ENCODE measurements at places on chromosomes 7 and 10.

DNA sequence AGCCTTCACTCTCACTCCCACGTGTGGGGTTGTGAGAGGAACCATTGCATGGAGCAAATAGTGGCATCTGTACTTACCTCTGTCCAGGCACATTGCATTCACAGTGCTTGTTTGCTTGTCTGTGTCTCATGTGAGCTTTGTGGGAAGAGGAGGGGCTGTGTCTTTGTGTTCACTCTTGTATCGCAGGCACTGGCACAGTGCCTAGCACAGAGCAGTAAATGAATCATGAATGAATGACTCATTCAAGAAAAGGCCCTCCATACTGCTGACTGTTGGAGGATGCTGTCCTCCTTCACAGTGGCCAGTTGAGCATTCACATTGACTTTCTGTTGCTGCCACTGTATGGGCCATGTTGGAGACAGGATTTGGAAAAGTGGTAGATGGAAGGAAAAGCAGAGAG lies 125.3 kb downstream of the SORCS3 start:
- DNase-seq: no peak

DNA sequence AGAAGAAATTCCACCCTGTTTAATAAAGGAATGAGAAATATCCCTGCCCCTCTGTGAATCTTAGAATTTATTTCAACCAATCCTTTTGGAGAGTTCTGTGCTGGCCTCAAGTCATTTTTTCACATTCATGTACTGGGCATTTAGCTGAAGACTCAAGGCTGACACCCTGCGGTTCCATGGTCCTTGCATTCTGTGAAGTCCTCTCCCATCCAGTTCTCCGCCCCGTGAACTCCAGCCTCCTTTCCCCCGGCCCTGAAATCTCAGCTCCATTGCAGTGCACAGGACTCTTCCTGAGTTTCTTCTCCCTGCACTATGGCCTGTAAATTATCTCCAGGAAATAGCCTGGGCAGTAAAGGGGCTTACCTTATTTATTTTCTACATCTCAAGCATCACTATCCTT lies 183.0 kb upstream of the KCND2 start:
- no peak for DNase-seq

DNA sequence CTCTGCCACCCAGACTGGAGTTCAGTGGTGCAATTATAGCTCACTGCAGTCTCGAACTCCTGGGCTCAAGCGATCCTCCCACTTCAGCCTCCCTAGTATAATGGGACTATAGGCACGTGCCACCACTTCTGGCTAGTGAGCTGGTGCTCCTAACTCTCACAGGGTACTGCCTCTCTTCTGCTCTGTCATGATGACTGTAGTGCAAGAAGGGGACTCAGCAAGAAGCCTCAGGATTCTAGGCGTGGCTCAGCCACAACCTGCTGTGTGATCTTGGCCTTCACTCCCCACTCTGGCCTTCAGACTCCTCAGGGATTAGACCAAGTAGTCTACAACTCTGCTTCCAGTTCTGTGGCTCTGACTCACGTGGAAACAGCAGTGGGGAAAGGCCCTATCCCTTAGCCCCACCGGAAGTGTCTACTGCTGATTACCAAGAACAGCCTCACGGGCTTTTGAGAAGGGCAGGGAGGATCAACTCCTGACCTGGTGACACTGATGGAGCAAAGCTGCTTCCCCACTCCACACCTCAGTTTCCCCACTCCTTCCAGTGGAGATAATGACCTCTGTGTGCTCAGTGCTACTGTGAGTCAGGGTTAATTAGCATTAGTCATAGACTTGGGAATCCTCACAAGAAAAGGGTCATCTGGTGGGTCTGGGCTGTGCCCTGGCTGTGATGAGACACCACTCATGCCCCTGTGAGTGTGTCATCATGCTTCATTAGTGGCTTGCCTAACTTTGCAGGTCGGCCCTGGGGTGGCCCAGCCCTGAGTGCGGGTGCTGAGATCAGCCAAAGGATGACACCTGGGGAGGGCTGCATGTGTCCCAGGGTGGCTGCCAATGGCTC lies 41.1 kb downstream of the ZC3HC1 start:
- DNase-seq: peak; percentile 48

GRCh38 chr7:125136755-125137532 lies 207.3 kb upstream of the POT1 start:
- DNase-seq: no peak

GRCh38 chr10:46546591-46547540 lies 9.6 kb downstream of the GPRIN2 start:
- peak; percentile 21 for DNase-seq

- DNase-seq: no peak
Measured at GRCh38 chr7:2006921-2007381, 225.8 kb downstream of the MAD1L1 start.

DNA sequence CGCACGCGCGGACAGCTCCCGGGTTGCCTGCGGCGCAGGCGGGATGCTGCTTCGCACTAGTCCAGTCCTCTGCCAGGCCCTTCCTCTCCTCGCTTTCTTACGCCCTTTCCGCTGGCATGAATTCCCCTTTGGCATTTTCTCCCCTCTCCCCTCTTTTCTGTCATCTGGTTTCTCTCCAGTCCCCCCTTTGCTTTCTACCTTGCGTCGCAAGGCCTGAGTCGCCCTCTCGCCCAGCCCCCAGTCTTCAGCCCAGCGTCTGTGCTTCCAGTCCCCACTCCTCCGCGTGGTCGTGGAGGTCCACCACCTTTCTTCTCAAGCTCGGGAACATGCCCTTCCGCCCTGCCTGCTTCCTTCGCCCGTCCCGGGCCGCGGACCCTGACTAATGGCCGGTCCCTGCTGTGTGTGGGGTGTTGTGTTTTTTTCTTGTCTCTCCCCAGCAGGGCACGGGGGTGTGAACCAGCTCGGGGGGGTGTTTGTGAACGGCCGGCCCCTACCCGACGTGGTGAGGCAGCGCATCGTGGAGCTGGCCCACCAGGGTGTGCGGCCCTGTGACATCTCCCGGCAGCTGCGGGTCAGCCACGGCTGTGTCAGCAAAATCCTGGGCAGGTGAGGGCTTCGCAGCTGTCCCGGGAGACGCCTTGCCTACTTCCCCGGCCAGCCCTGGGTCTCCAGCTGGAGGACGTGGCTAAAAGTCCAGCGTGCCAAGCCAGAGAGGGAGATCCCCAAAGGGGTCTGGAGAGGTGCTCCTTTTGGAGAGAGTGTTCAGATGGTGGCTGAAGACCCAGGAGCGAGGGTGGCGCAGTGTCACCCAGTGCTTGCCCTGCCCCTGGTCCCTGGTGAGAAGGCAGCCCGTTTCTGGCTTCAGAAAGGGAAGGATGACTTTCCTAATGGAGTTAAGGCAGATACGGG lies 4.2 kb downstream of the PAX2 start:
- DNase-seq: no peak

- no peak for DNase-seq
Measured at GRCh38 chr7:155744971-155745683, 67.1 kb downstream of the SHH start.

GRCh38 chr10:33884604-33885003 lies 550.1 kb upstream of the NRP1 start:
- DNase-seq: no peak

DNA sequence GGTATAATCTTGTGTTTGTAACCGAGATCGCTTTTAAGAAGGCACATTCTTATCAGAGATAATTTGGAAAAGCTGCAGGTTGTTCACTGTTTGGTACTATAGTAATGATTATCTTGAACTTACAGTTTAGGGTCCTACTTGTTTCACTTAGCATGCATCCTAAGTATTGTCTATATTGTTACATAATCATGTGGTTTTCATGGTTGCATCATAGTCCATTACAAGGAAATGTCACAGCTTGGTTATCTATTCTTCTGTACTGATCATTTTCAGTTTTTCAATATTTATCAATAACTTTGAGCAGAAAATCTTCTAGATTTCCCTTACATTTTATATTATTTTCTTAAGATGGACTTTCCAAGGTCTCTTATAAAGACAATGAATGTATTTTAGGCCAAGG lies 116.3 kb downstream of the PLPP4 start:
- no peak for DNase-seq

GRCh38 chr7:108270385-108271015 lies 140.3 kb upstream of the LAMB4 start:
- no peak for DNase-seq

DNA sequence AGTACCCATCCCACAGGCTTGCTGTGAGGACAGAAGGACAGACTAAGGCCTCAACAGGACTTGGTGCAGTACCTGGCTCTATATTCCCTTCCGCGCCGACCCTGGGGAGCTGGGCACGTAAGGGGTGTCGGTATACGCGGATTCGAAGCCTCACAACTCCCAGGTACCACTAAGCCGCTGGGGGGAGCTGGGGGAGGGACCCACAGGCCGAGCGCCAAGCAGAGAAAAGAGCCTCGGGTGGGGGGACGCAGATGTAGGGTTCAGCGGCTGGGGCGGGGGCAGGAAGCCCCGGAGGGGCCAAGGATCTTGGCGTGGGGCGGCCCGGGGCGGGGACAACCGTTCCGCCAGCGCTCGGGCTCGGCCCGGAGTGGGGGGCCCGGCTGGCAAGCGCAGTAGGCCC lies 126.4 kb upstream of the ZNF746 start:
- DNase-seq: peak; percentile 62

DNA sequence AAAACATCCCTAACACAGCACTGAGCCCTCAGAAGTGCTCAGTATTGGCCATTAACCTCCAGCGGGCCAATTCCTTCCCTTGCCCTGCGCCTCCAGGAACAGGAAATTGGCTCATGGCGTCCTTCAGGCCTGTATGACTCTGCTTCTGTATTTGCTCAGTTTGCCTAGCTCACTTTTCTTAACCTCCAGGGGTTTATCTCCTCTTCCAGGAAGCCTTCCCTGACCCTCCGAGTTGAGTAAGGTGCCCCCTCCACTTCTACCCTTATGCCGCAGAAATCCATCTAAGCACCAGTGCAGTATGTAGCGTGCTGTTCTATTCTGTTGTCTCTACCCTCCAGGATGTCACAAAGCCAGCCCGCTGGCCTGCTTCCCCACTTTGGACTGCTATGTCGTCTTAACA lies 1.1 kb upstream of the SFXN4 start:
- DNase-seq: no peak

GRCh38 chr10:107814865-107815487 lies 650.5 kb upstream of the SORCS1 start:
- no peak for DNase-seq

DNA sequence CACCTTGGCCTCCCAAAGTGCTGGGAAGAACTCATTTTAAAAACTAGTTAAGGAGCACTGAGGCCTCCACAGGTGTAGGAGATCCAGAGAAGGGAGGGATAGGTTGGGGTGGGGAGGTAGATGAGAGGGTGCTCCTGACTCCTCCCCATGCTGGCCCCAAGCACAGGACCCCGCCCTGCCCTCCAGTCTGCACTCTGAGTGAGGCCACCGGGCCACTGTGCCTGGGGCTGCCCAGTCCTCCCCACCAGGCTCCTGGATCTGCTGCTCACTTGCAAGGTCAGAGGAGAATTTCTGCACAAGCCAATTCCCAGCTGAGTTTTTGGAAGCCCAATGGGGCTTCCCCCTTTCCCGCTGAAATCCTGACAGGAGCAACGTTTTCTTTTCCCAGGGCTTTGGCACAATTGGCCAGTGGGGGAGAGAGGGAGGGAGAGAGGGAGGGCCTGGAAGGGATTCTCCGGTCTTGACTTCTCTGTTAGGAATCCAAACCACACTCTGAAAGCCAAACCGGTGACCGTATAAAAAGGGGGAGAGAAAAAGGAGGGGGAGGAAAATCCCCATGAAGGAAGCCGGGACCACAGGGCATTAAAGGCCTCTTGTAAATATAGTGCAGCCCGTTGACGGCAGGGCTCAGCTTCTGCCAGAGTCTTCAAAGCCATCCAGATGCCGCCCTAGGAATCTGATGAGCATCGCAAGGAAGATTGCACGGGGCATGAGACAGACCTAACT lies 116.2 kb downstream of the SH3PXD2A start:
- no peak for DNase-seq

DNA sequence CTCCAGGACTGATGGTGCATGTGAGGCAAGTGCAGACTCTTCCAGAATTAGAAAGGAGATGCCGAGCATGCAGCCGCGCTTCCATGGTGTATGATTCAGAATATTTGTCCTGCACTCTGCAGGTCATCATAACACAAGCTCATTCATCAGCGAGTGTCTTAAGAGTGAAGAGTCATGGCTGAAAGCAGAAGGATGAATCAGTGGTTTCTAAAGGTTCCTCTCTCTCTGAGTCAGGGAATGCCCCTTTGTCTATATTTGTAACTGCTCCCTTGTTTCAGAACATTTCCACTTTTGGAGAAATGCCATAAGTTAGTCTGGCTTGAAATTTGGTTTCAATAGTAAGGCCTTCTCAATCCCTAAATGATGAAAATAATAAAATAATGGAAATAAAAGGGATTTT lies 52.3 kb downstream of the HECW1 start:
- DNase-seq: no peak

DNA sequence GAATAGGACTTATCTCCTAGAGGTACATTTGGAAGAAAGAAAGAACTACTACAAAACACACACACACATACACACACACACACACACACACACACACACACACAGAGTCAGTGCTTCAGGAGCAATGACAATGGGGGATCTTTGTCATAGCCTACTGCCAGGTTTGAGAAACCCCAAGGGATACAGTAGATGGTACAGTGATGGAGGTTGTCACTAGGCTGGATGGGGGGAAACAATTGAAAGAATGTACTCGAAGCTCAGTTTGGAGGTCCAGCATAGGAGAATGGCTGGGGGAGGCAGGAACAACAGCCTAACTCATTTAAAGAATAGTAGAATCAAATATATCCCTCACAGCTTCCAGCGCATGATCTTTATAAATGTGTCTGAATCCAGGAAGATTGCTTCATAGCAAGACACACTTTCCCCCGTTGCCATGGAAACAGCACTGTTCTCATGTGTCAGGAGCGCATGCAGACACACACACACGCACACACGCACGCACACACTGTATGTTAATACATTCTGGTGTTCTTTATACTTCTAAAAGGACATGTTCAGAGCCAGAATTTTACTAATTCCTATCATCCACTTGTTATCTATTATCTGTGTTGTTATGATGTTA lies 32.6 kb upstream of the ZNRF2 start:
- DNase-seq: no peak

DNA sequence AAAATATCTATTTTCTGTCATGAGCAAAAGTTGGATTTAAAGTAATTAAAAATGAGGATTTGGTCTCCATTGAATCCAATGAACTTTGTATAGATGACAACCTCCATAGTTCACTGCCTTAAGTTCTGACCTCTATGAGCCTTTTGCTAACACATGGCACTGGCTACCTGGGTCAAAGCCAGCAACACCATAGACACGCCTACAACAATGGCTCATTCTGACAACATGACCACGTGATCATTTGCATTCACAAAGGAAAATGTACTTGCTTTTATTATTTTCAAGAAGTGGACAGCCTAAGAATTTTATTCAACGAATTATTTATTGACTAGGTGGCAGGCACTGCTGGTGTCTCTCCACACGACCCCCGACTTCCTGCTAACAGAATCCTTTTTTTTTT lies 90.6 kb downstream of the CARD11 start:
- no peak for DNase-seq

- DNase-seq: no peak
Measured at GRCh38 chr7:88291398-88292173, 15.1 kb downstream of the STEAP4 start.

GRCh38 chr10:129890170-129890569 lies 73.9 kb downstream of the EBF3 start:
- no peak for DNase-seq

DNA sequence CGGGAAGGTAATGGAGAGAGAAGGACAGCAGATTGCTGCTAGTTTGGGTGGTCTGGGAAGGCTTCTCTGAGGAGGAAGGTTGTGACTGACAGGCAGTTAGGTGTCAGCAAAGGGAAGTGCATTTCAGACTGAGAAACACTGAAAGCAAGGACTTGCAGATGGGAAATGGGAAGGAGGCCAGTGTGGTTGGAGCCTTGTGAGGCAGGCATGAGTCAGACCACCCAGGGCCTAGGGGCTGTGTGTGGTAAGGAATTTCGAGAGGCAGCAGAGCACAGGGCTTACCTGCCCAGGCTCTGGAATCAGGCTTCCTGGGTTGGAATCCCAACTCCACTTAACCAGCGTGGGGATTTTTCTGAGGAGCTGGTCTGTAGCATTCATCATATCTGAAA lies 53.5 kb downstream of the NRF1 start:
- DNase-seq: no peak

Data from stimulated activated CD8-positive, alpha-beta memory T cell treated with anti-CD3 and anti-CD28 coated beads, Interleukin-4, amount 100 ng/mL, for 48 hours (primary cell).